Urothelium cell line (cell line): ENCODE measurements at places on chromosomes 11 and 22.

DNA sequence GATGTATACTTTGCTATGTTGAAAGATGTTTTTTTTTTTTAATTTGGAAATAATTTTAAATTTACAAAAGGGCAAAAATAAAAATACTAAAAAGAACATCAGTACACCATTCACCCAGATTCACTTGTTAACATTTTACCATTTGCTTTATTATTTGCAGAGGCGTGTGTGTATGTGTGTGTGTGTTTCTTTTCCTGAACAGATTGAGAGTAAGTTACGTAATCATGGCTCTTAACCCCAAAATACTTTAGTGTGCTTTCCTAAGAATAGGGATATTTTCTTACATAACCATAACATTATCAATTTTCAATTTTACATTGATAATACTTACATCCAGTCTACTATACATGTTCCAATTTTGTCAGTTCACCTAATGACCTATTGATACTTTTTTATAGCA, 91.5 kb upstream of the HORMAD2 start:
- DNase-seq: no peak

DNA sequence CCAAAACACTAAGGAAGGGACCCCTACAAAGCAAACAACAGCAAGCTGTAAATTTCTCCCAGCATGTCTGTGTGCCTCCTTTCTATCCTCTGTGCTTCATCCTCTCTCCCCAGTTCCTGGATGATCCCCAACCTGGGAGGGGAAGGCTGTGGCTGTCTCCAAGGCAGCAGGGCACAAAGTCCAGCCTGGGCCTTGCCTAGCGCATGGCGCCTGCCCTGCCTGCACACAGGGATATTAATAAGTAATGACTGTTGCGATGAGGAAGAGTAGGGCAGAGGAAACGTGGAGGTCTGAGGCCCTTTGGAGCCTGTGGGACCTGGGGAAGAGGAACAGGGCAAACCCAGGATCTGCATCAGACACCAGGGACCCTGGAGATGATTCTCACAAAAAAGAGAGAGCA, 2.0 kb downstream of the USH1C start:
- DNase-seq: no peak

DNA sequence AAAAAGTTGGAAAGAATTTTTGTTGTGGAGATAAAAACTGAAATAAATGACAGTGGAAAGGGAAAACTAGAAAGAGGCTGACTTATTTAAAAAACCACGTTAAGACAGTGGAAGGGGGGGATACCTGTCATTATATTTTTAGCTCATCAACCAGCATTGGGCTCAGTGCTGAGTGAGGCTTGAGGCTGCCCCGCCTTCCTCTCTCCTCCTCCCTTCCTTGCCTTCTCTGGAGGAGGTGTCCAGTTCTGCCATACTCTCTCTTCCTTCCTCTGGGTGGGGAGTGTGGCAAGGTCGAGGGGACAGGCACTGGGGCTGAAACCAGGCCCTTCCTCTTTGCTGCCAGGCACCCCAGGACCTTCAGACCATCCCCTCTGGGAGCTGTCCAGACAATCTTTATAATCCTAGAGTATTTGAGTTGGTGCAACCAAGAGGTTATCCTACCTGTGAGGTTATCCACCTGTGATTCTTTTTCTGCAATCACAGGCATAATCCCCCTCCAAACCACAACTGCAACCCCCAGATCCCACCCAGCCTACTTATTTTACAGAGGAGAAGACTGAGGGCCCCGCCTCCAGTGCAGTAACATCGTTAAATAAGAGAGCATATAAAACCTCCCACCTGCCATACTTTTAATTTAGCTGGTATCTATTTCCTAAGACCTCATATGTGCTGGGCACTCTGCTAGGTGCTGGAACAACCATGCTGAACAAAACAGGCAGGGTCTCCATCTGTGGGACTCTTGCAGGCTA, 578.5 kb downstream of the BUD13 start:
- peak; percentile 51 for DNase-seq

DNA sequence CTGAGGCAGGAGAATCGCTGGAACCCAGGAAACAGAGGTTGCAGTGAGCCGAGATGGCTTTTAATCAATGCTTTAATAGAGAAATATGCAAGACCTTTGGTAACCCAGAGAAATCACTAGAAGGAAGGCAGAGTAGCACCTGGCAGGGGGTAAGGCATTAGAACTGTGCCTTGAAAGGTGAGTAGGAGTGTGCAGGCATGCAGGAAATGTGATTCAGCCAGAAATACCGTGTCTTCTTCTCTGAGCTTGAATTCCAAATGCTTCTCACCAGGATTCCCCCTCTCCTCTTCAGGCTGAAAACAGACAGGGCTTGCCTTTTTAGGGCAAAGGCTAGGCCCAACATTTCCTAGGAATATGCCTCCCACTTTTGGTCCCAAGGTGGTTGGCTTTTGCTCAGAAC, 51.0 kb downstream of the OR4D9 start:
- no peak for DNase-seq

- DNase-seq: no peak
These were observed 359.0 kb downstream of the LARGE1 start for GRCh38 chr22:33561149-33561807.
